ENCODE measurements at places on chromosomes 12 and 14.

GRCh38 chr12:43761500-43761899 lies 2.7 kb downstream of the IRAK4 start:
- no peaks in the 10 kb centered on the region for H3K27me3 ChIP-seq
- no peak overlapping the region for H3K27ac ChIP-seq
- no peak for DNase-seq
- H3K4me3 ChIP-seq = no peak overlapping the region

DNA sequence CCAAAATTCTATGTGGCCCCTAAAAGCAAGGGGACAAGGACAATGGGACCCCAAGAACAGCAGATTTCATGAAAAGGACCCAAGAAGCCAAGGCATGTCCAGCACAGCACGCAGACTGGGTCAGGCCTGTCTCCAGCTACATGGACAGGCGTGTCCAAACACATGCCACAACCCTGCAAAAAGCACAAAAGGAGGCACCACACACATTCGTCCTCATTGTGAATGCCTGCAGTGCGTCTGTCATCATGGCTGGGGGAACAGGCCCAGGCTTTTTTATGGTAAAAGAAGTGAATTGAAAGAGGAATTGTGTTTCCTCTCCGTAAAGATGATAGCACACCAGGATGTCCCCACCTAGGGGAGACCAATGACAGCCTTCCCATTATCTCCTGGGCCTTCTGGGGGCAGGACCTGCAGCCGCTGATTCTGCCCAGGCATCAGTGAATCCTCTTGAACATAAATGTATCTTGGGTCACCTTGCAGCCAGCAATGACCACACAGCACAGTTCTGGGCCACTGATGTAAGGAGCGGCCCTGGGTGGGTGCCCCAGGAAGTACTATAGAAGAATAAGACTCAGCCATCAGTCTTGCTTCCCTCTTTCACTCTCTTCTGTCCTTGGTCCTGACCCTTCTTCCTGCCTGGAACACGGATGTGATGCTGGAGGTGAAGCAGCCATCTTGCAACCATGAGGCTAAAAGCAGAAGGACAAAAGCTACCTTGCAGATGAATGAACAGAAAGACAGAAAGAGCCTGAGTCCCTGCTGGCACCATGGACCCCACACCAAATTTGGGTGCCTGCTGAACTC lies 29.8 kb upstream of the C14orf180 start:
- H3K4me1 ChIP-seq = no peaks in the 10 kb centered on the region
- H3K27ac ChIP-seq = no peak overlapping the region
- H3K27me3 ChIP-seq = no peaks in the 10 kb centered on the region
- no peak overlapping the region for H3K4me3 ChIP-seq
- no peak for DNase-seq
- no peaks in the 10 kb centered on the region for H3K36me3 ChIP-seq

DNA sequence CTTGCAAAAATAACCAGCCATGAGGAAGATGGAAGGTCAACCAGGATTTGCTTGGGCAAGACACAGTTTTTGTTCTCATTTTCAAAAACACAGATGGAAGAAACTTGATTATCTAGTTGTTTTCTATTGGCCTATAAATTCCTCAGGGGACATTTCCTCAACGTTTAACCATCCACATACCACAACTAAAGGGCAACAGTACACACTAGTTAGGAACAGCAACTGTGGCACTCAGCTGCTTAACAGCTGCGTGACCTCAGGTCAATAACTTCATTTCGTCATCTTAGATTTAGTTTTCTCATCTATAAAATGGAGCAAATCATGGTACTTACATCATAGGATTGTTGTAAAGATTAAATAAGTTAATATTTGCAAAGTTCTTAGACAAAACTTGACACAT lies 18.7 kb downstream of the SSTR1 start:
- no peaks in the 10 kb centered on the region for H3K27me3 ChIP-seq
- no peak for DNase-seq
- no peak overlapping the region for H3K4me3 ChIP-seq
- H3K4me1 ChIP-seq = no peaks in the 10 kb centered on the region

DNA sequence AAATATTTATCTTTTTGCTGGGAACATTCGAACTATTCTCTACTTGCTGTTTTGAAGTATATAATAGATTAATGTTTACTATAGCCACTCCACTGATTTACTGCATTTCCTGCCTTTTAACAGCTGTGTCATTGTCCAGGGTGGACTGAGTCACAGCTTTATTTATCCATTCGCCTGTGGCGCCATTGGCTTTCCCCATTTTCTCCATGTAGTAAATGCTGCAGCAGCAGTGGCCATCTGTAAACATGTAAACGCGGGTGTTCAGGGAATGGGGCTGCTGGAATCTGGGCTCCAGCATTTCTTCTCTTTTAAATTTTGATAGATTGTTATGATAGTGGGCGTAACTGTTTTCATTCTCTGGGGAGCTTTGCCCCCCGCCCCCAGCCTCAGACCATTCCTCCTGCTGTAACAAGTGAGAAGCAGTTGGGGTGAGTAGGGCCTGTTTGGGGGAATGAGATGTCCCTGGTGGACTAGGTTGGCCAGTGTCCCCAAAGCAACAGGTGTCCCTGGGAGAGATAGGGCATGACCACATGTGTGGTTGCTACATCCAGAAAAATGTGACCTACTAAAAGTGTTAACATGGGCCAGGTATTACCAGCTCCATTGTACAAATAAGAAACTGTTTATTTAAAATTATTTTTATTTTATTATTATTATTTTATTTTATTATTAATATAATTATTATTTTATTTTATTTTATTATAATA lies 32.9 kb downstream of the RIN3 start:
- DNase-seq = no peak
- H3K4me3 ChIP-seq = no peak overlapping the region
- no peaks in the 10 kb centered on the region for H3K4me1 ChIP-seq

- no peaks in the 10 kb centered on the region for H3K36me3 ChIP-seq
- no peak overlapping the region for H3K27ac ChIP-seq
- H3K4me1 ChIP-seq = no peaks in the 10 kb centered on the region
- no peak for DNase-seq
- H3K27me3 ChIP-seq = no peaks in the 10 kb centered on the region
These were observed 24.2 kb upstream of the GALNT16 start for GRCh38 chr14:69235708-69236107.

DNA sequence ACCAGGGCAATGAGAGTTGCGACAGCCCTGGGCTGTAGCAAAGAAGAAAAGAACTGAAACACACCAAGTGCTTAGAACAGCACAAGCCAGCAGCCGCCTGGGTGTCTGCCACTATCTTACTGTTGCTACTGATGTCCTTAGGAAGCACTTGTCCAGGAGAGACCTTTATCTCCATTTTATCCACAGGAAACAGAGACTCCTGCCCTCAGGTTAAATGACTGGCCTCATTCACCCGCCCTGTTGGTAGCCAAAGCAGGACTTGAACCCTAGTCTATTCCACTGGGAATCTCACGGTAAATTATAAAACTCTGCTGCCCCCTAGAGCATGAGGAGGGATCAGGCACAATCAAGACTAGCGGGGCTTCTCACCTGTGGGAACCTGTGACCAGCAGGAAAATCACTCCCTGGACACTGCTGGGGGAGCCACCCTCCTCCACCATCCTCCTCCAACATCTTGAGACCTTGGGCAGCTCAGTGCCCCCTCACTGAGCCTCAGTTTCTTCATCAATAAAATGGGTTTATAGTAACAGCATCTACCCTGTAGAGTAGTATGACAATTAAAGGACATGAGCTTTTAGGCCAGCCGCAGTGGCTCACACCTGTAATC lies 20.5 kb upstream of the TESC start:
- DNase-seq = peak; percentile 22
- peaks cover 3% of the 10 kb centered on the region for H3K4me1 ChIP-seq
- no peaks in the 10 kb centered on the region for H3K27me3 ChIP-seq
- H3K27ac ChIP-seq = no peak overlapping the region
- no peaks in the 10 kb centered on the region for H3K36me3 ChIP-seq

GRCh38 chr12:125983784-125984500 lies 918.7 kb downstream of the AACS start:
- no peaks in the 10 kb centered on the region for H3K36me3 ChIP-seq
- H3K27ac ChIP-seq = no peak overlapping the region
- H3K4me1 ChIP-seq = no peaks in the 10 kb centered on the region
- H3K4me3 ChIP-seq = peak overlapping the region; percentile 27

GRCh38 chr14:75876530-75876929 lies 105.3 kb downstream of the TGFB3 start:
- no peak overlapping the region for H3K4me3 ChIP-seq
- no peak for DNase-seq
- H3K27ac ChIP-seq = no peak overlapping the region
- no peaks in the 10 kb centered on the region for H3K27me3 ChIP-seq

- no peaks in the 10 kb centered on the region for H3K27me3 ChIP-seq
- peak overlapping the region; percentile 92 for H3K4me3 ChIP-seq
- peaks cover 14% of the 10 kb centered on the region for H3K4me1 ChIP-seq
- peaks cover 6% of the 10 kb centered on the region for H3K36me3 ChIP-seq
- DNase-seq = no peak
These were observed 743 bp upstream of the CAND1 start for GRCh38 chr12:67268335-67268895.

GRCh38 chr12:19154686-19155085 lies 25.2 kb downstream of the PLEKHA5 start:
- DNase-seq = no peak
- H3K27me3 ChIP-seq = no peaks in the 10 kb centered on the region
- no peaks in the 10 kb centered on the region for H3K4me1 ChIP-seq
- H3K4me3 ChIP-seq = no peak overlapping the region
- no peaks in the 10 kb centered on the region for H3K36me3 ChIP-seq
- H3K27ac ChIP-seq = no peak overlapping the region

- no peak for DNase-seq
- no peak overlapping the region for H3K27ac ChIP-seq
- H3K4me3 ChIP-seq = no peak overlapping the region
- H3K36me3 ChIP-seq = no peaks in the 10 kb centered on the region
These were observed 178.1 kb downstream of the ETNK1 start for GRCh38 chr12:22802883-22803630.

GRCh38 chr14:89357655-89358297 lies 59.3 kb downstream of the FOXN3 start:
- no peaks in the 10 kb centered on the region for H3K27me3 ChIP-seq
- H3K4me3 ChIP-seq = no peak overlapping the region
- H3K36me3 ChIP-seq = no peaks in the 10 kb centered on the region

GRCh38 chr12:94855853-94856252 lies 147.6 kb downstream of the NDUFA12 start:
- peaks cover 18% of the 10 kb centered on the region for H3K27me3 ChIP-seq
- no peaks in the 10 kb centered on the region for H3K4me1 ChIP-seq
- no peak for DNase-seq
- H3K4me3 ChIP-seq = no peak overlapping the region

DNA sequence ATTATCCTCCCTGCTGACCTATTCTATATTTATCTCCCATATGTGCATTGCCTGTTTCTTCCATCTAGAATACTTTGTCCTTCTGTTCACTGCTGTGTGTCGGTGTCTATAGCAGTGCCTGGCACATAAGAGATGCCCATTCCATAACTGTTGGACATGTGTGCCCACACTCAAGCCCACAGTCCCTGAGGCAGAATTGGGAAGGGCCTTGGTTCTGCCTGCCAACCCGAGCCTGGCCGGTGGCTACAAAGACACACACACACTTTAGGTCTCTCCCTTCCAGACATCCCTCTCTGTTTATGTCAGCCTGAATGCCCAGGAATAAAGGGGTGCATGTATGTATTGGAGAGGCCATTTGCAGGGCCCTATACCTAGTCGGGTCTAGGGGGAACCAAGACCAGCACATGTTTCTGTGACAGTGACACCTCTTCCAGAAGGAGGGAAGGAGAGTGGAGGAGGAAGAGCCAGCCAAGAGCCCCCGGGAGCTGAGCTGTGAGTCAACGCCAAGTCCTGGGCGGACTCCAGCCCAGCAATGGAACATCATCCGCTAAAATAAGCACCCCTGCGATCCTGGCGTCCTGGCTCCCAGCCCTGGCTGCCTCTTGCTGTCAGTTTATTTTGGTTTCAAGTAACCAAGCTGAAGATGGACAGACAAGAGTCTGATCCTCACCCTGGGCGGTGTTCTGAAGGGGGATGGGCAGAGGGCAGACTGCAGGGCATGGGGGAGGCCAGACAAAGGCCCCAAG lies 4.3 kb upstream of the ASB2 start:
- H3K36me3 ChIP-seq = no peaks in the 10 kb centered on the region
- no peak overlapping the region for H3K27ac ChIP-seq
- no peak overlapping the region for H3K4me3 ChIP-seq
- peaks cover 7% of the 10 kb centered on the region for H3K4me1 ChIP-seq

DNA sequence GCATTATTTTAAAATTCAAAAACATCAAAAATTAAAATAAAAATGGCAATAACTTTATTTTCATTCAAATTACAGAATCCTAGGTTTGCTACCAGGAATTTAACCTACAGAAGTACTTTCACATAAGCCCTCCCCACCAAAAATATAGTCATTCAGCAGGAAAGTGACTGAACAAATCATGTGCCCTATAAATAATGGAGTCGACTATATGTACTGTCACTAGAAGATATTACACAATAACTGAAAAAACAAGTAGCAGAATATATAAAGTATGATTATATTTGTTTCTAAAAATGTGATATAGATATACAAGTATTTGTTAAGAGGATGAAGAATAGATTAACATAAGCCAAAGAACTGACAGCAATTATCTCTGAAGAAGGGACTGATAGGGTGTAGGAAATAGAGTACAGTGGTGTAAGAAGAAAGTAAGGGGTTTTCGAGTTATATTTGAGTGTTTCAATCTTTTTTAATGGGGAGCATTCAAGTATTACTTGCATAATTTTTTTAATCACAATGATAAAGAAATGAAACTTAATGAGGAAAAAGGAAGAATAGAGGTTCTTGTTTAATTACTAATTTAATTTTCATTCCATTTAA lies 7.9 kb downstream of the C2CD5 start:
- 0 out of 2 replicates have a peak, but pooled peaks cover 1% of the 10 kb centered on the region for H3K36me3 ChIP-seq
- no peak for DNase-seq
- H3K27ac ChIP-seq = no peak overlapping the region
- no peaks in the 10 kb centered on the region for H3K27me3 ChIP-seq
- no peak overlapping the region for H3K4me3 ChIP-seq

DNA sequence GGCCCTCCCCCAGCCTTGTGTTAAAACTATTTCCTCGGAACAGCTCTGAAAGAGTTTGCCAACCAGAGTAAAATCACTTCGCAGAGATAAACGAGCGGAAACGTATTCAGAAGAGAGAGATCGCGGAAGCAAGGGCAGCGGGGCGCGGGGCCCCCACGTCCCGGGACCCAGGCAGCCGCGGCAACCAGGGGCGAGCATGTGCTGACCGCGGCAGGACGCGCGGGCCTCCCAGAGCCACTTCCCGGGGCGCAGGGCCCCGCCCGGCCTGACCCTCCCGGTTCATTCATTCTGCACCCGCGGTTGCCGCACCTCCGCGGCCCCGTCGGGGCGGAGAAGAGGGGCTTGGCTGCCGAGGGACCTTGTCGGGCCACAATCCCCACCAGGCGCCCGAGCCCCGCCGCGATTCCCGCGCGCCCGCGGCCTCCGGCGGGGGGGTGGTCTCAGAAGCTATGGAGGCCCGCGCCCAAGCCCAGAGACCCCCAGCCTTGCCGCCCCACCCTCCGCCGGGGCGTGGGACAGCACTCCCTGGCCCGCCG lies 598 bp downstream of the UBE2N start:
- peak overlapping the region; percentile 87 for H3K27ac ChIP-seq
- H3K36me3 ChIP-seq = no peaks in the 10 kb centered on the region
- peaks cover 31% of the 10 kb centered on the region for H3K4me1 ChIP-seq

GRCh38 chr12:71070416-71071128 lies 87.2 kb downstream of the TSPAN8 start:
- DNase-seq = no peak
- no peaks in the 10 kb centered on the region for H3K27me3 ChIP-seq
- no peak overlapping the region for H3K27ac ChIP-seq
- H3K36me3 ChIP-seq = no peaks in the 10 kb centered on the region
- no peak overlapping the region for H3K4me3 ChIP-seq
- H3K4me1 ChIP-seq = no peaks in the 10 kb centered on the region

Data from Panc1 (cell line).